Sigmoid colon (tissue), 7 donors: ENCODE measurements at places on chromosomes 16 and 17. TPM values are rescaled to one million over a fixed set of nuclear protein-coding genes. Genes with fewer than 3 reads are reported as not detected.

The TEKT5 gene
- total RNA-seq, result 0.83 TPM

The SAMD14 gene
- total RNA-seq, result 0.71 TPM

The IL17C gene
- not detected for total RNA-seq

The VMO1 gene
- total RNA-seq, result 4.1 TPM

The FAHD1 gene
- 29.4 TPM for total RNA-seq

The MYH8 gene
- not detected for total RNA-seq

The MARVELD3 gene
- not detected for total RNA-seq

The CDH1 gene
- total RNA-seq, result not detected

The CA5A gene
- total RNA-seq, result not detected

GRCh38 chr16:28000314-28001169 is 63.0 kb downstream of the GSG1L start:
- no peak for DNase-seq
- no peaks in the 10 kb centered on the region for H3K4me1 ChIP-seq
- no peaks in the 10 kb centered on the region for H3K27me3 ChIP-seq

DNA sequence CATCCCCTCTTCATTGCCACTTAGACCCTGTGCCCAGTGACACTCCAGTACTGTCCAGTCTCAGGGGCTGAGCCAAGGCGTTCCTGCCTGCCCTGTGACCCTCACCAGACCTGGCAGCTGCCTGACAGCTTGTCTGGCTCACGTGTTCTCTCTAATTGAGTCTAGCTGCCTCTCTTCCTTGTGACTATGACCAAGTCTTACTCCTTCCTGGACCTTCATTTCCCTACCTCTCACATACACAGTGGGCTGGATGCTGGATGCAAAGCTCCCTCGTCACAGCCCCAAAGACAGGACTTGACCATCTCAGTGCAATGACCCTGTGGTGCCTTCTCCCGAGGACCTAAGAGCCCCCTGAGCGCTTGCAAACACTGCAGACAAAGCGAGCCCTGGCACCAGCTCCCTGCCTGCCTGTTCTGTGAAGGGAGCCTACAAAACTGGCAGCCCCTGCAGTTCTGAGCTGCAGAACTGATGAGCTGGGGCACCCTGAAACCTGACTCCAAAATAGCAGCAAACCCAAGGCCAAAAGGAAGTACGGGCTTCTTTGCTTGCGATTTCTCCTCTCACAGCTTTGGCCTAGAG is 1.7 kb downstream of the DEXI start:
- peak overlapping the region; percentile 91 for H3K27ac ChIP-seq
- peaks cover 83% of the 10 kb centered on the region for H3K4me1 ChIP-seq
- peak overlapping the region; percentile 92 for H3K4me3 ChIP-seq
- no peak for DNase-seq
- no peaks in the 10 kb centered on the region for H3K27me3 ChIP-seq

DNA sequence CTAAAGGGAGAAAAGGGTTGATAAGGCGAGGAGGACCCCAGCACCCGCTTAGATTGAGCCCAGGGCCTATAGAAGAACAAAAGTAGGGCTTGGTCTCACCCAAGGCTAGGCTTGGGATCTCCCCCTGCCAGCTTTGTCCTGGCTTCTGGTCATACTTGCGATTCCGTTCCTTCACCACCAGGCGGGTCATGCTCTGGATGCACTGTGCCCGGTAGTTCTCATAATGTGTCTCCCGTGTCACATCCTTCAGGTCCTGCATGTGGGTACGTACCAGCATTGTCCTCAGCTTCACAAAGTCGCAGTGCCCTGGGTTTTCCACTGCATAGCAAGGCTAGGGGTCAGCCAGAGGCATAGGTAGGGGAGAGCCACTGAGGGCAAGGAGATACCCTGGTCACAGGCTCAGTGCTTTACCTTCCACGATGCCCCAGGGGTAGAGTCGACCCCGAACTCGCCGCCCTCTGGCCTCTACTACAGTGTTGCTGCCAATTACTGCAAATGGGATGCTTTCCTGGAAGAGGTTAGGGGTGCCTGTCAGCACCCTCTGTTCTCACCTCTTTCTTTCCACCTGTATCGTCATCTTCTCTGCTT is 6.5 kb upstream of the MTMR4 start:
- H3K4me3 ChIP-seq, result no peak overlapping the region
- peaks cover 22% of the 10 kb centered on the region for H3K4me1 ChIP-seq
- H3K36me3 ChIP-seq, result no peaks in the 10 kb centered on the region
- no peak for DNase-seq
- no peak overlapping the region for H3K27ac ChIP-seq

DNA sequence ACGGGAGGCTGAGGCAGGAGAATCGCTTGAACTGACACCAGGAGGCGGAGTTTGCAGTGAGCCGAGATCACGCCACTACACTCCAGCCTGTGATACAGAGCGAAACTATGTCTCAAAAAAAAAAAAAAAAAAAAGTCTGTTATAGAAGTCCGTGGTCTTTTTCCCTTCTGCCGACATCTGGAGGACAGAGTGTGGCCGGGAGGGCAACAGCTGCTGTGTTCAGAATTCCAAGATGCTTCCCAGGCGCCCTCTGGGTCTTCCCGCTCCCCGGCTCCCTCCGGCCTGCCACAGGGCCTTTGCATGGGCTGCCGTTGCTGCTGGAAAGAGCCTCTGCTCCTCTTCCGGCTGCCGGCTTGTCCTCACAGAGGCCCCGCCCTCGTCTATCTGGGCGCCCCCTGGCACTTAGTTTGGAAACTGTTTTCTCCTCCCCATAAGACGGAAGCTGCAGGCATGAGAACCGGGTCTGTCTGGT is 2.4 kb upstream of the CACNA1H start:
- H3K36me3 ChIP-seq, result no peaks in the 10 kb centered on the region
- H3K27ac ChIP-seq, result peak overlapping the region; percentile 69
- H3K27me3 ChIP-seq, result peaks cover 10% of the 10 kb centered on the region

DNA sequence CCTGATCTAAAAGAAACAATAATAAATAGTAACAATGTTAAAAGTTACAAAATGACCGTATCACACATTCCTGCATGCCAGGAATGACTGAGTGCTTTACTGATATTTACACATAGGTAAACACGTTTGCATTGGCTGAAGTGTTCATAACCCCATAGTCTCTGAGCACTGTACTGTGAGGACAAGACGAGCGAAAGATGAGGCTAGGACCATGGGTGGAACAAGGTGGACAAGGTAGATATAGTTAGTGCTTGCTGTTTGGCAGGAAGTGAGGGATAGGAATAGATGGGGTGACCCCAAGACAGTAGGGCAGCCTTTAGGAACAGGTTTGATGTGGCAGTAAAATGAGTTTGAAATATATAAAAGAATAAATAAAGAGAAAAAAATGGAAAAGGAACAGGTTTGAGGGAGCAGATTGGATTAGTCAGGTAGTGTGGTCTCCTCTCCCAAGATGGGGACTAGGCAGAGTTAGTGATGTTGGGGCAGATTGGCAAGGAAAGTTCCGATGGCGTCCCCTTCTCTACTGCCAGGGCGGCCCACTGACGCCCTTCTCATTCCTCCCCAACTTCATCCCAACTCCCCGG is 452 bp upstream of the E2F4 start:
- H3K36me3 ChIP-seq, result peaks cover 22% of the 10 kb centered on the region
- DNase-seq, result no peak

DNA sequence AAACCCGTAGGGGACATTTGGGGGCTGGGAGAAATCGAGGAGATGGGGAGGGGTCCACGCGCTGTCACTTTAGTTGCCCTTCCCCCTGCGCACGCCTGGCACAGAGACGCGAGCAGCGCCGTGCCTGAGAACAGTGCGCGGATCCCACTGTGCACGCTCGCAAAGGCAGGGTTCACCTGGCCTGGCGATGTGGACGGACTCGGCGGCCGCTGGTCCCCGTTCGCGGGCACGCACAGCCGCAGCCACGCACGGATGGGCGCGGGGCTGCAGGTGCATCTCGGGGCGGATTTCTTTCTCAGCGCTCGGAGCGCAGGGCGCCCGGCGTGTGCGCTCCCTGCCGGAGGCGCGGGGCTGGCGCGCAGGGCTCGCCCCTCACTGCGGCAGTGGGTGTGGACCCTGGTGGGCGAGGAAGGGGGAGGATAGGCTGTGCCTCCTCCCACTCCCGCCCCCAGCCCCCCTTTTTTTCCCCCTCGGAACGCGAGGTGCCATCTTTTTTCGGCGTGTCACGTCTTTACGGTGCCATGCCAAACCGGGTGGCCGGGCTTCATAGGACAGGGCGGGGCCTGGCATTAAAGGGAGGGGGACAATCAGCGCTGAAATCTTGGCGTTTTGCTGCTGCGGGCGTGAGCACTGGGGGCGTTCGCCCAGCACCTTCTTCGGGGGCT is 1.1 kb downstream of the MAPT start:
- peak overlapping the region; percentile 89 for H3K4me3 ChIP-seq
- H3K27me3 ChIP-seq, result peaks cover 27% of the 10 kb centered on the region
- H3K36me3 ChIP-seq, result no peaks in the 10 kb centered on the region
- no peak for DNase-seq
- no peak overlapping the region for H3K27ac ChIP-seq

DNA sequence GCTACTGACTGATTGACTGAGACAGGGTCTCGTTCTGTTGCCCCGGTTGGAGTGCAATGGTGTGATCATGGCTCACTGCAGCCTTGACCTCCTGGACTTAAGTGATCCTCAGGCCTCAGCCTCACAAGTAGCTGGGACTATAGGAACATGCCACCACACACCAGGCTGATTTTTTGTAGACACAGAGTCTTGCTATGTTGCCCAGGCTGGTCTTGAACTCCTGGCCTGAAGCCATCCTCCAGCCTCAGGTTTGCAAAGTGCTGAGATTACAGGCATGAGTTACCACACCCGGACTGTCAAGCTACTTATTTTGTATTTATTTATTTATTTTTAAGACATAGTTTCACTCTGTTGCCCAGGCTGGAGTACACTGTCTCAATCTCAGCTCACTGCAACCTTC is 55.2 kb downstream of the METTL16 start:
- DNase-seq, result no peak
- no peaks in the 10 kb centered on the region for H3K27me3 ChIP-seq
- peaks cover 7% of the 10 kb centered on the region for H3K4me1 ChIP-seq

DNA sequence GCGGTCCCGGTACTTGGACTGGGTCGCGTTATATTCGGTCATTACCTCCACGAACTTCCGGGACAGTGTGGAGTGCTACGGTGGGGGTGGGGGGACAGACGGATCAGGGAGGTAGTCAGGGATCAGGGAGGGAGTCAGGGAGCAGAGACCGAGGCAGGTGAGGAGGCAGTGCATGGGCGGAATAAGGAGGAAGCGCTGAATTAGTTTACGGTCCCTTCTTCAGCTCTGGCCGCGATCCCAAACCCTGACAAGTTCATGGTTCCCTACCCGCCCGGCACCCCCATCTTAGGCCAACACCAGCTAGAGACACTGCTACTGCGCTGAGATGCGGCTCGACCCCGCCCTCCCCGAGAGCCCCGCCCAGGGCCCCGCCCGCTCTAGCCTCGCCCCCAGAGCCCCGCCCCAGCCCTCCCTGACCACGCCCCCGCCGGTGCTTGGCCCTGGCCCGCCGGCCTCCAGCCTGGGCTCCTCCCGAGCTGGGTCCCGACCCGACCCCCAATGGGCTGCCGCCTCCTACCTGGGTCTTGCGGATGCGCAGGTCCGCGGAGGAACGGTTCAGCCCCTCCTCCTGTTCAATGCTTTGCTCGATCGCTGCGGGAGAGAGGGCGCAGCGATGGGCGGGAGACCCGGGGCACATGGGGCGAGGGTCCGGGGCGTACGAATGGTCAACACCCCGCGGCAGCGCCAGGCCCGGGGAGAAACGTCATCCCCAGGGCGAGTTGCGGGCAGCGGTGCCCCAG is 12.1 kb downstream of the HSD3B7 start:
- peak; percentile 95 for DNase-seq
- H3K4me1 ChIP-seq, result peaks cover 15% of the 10 kb centered on the region
- peak overlapping the region; percentile 87 for H3K27ac ChIP-seq

GRCh38 chr17:37478187-37478586 is 11.5 kb upstream of the DUSP14 start:
- no peak overlapping the region for H3K27ac ChIP-seq
- H3K36me3 ChIP-seq, result peaks cover 67% of the 10 kb centered on the region
- no peak for DNase-seq
- H3K4me1 ChIP-seq, result peaks cover 14% of the 10 kb centered on the region

- no peaks in the 10 kb centered on the region for H3K4me1 ChIP-seq
- H3K27me3 ChIP-seq, result no peaks in the 10 kb centered on the region
- no peak overlapping the region for H3K4me3 ChIP-seq
- no peaks in the 10 kb centered on the region for H3K36me3 ChIP-seq
- no peak for DNase-seq
Observed at GRCh38 chr16:58638148-58639036, 8.8 kb upstream of the CNOT1 start.

DNA sequence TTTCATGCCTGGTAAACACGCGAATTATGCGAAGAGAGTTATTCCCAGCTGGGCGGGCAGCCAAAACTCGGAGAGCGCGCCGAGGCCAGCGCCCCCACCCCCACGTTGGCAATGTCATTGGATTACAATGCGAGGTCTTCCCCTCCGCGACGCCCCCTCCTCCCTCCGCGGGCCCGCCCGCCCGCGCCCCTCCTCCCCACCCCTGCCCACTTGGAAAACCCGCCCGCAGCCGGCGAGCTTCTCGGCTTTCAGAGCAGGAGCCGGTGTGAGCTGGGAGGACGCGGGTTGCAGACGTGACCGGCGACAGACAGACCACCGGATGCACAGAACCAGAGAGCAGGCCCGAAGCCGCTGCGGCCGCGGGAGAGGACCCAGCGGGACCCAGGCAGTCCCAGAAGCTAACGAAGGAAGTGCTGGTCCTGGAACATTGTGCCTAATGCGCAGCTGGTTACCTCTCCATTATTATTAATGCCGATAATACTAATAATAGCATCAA is 4.0 kb downstream of the NOG start:
- H3K27ac ChIP-seq, result no peak overlapping the region
- no peak overlapping the region for H3K4me3 ChIP-seq
- H3K4me1 ChIP-seq, result peaks cover 48% of the 10 kb centered on the region
- peaks cover 87% of the 10 kb centered on the region for H3K27me3 ChIP-seq
- DNase-seq, result no peak
